ENCODE measurements at places on chromosomes 11 and 22.

DNA sequence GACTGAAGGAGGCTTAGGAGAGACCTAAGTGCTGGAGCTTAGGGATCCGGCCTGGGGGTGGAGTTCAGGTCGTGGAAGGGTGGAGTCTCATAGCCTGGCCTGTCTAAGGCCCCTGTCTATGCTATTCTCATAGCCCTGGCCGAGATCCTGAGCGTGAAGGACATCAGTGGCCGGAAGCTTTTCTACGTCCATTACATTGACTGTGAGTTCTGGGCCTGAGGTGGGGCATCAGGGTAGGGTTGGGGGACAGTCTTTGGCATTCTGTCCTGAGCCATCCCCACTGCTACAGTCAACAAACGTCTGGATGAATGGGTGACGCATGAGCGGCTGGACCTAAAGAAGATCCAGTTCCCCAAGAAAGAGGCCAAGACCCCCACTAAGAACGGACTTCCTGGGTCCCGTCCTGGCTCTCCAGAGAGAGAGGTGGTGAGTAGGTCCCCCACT is 603 bp downstream of the KAT5 start:
- no peak for DNase-seq

DNA sequence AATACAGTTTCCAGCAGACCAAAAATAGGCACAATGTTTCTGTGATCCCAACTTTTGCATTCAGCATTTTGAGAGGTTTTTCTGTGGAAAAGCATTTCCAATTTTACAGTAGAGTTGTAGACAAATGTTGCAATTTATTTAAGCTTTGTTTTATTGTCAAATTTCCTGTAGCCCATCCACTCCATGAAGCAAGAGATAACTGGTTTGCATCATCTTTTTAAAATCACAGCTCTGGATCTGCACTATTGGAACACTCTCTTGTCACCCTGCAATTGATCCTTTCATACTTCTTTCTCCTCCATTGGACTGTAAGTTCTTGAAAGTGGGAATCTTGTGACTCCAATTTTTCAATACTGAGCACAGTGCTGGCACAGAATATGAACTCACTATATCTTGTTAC is 86.0 kb downstream of the MAML2 start:
- DNase-seq = no peak

GRCh38 chr11:107928767-107929507 is 689 bp downstream of the RAB39A start:
- DNase-seq = peak; percentile 86

DNA sequence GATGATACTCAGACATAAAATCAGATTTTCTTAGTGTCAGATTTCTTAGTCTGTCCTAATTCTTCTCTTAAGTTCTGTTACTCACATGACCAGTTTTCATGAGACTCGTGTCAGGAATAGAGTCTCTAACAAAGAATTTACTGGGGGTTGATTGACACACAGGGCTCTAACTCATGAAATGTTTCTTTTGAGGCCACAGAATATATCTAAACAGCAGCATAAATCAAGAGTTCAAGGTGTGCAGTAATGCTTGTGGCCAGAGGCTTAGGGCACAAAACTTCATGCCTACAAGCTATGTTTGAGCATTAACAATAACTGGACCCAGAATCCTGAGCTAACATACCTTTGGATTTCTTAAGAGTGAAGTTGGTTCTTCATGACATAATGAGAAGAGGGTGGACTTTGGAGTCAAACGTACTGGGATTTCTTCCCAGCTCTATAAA is 237.2 kb downstream of the DDX10 start:
- DNase-seq = no peak

DNA sequence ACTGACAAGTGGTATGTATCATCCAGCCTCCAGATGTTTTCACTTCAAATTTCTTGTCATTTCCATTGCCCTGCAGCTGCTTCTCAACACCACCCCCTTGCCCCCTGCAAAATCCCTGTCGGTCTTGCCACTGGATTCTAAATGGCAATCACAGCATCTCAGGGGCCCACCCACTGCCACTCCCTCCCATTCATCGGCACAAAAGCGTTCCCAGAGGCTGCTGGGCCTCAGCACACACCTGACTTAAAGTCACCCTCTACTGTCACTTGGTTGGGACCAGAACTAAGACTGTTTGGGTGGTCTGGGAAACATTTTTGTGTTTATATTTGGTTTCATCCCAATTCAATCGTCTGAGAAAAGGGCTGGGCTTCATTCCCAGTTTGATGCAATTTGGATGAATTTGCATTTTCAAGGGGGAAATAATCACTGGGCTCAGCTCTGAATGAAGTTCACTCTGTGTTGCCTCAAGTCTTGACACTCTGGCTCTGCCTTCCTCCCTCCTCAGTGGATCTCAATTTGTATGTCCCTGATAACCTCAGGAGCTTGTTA is 27.1 kb downstream of the SYT13 start:
- no peak for DNase-seq

GRCh38 chr22:21032037-21032867 is at the start of gene SLC7A4:
Gene SLC7A4 (minus strand): TSS chr22:21032561. CDS start chr22:21031812, 749 bp downstream.
- DNase-seq = no peak

DNA sequence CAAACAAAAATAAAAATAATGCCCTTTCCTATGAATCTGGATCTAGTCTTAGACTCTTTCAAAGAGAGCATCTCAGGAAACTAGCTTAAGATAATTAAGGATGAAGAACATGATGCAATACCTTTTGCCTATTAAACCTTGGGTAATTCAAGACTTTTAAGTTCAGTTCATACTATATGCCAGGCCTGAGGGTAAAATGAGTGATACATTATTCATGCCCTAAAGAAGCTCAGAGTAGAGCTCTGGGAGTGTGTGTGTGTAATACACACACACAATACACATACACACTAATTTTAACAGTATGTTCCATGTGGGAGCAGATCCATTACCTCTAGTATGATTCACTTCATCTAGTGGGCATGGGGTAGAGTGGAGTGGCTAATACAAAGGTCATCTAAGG is 651.4 kb upstream of the CHORDC1 start:
- no peak for DNase-seq

GRCh38 chr11:89502301-89502700 is 11.1 kb upstream of the NOX4 start:
- no peak for DNase-seq

DNA sequence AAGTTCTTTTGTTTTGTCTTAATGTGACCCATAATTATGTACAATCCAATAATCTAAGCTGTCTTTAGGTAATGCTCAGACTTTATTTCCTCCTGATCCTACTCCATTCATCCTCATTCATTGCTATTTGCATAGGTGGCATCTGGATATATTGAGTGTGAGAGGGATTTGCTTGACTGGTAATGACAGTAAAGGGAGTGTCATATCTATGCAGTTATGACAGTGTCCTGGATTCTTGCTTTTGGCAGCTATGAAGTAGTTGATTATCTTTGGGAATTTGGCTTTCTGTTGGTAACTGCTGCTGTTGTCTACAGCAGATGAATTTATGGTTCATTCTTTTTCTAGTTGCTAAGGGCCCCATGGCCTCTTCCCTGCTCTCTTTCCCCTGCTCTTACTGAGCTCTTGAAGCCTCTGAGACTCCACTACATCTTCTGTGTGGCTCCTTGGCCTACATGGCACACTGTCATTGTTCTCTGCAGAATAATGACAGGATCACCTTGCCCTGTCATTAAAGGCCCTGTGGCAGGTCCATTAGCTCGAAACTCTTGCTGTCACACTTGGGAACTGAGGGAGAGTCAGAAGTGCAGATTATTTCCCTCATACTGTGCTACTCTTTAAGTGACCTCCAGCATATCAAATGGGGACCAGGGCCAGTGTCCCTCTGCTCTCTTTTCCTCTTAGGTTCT is 20.1 kb upstream of the ACAT1 start:
- DNase-seq = no peak

- no peak for DNase-seq
Observed at GRCh38 chr11:82750643-82751139, 17.0 kb upstream of the FAM181B start.

DNA sequence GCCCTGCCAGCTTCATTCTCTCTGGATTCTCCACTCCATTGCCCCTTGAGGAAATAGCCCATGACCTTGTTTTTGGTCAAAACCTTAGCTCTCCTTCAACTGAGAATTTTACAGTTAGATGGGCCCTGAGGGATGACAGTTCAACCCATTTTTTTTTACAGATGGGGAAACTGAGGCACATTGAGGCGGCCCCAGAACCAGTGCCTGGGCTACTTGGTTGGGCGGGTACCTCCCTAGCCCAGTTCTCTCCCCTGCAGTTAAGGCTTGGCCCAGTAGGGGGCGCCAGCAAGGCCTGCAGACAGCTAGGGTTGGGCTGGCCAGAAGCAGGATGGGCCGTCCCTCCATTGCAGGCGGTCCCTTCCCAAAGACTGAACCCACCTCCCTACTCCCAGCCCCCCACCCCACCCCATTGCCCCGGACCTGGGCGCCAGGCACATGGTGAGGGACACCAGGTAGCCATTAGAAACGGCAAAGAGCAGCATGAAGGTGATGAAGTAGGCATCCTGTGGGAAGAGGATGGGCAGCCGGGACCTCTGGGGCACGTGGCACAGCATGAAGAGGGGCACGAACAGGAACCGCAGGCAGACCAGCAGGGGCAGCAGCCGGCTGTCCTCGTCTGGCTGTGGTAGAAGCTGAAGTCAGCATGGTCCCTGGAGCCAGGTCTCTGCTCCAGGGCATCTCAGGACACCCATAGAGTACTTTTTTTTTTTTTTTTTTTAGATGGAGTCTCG is 7.6 kb downstream of the SLC29A2 start:
- DNase-seq = peak; percentile 58

DNA sequence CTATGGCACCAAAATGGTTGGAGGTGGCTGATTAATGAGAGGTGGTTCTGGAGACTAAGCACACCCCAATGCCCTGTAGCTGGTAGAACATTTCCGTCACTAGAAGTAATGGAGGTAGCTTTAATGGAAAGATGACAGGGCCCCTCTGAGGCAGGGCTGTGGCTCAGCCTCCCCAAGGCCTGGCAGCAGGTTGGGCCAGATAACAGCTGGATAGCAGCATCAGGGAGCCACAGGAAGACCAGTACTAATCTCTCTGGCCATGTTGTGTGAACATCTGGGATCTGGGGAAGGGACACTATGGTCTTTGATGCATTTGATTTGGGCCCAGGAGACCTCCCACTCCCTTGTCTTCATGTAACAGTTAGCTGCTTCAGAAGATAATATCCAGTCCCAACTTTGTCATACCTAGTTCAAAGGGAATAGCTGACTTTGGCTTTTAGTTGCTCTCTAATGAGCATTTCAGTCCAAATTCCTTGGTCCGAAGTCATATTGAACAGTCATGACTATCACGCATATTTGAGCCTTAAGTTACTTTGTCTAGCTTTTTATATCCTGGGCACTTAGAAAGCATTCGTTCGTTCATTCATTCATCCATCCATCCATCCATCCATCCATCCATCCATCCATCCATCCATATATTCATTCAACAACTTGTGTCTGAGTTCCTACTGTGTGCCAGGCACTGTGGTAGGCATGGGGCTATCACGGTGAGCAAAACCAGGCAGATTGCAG is 53.0 kb upstream of the LMO2 start:
- no peak for DNase-seq

DNA sequence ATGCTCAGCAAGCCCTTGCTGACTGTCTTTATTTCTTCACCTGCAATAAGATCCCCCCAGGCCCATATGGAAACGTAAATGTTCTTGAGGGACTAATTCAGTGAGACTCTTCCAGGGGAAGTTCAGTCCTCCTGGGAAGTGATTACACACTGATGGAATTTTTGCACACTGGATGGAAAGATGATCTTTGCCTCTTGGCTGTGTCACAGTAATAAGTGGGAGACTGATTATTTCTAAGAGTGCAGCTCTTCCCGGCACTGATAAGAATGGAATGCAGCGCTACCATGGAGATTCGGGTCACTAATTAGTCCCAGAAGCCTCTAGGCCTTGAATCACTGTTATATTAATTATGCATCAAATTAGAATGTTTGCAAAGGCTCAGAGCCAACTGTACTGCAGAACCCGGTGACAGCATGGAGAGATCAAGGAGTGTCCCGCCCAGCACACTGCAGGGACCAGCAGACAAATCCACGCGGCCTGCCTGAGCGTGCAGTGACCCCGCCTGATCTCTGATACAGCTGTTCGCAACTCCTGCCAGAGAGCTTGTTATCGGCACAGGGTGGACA is 178.3 kb downstream of the SNX19 start:
- DNase-seq = no peak

DNA sequence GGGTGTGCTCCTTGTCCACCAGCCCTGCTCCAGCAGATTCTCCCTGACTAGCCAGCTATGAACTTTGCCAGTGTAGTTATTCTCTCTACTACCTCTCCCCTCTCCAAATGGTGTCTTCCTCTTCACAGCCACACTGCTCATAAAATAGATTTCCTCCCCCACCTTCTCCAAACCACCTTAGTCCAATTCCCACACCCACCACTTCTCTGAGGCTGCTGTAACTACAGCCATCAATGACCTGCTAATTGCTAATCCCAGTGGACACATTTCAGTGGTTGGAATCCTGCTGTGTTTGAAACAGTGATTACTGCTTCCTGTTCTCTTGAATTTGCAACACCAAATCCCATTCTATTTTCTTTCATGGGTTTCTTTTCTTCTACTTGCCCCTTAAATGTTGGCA is 23.4 kb downstream of the SYT9 start:
- no peak for DNase-seq

DNA sequence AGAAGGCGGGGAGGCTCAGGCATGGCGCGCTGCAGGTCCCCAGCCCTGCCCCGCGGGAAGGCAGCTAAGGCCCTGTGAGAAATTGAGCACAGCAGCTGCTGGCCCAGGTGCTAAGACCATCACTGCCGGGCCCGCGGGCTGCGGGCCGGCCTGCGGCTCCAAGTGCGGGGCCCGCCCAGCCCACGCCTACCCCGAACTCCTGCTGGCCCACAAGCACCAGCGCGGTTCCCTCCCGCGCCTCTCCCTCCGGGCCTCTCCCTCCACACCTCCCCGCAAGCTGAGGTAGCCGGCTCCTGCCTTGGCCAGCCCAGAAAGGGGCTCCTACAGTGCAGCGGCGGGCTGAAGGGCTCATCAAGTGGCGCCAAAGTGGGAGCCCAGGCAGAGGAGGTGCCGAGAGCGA is 4.6 kb upstream of the RDX start:
- DNase-seq = no peak

GRCh38 chr11:17807034-17807433 is 72.5 kb downstream of the KCNC1 start:
- no peak for DNase-seq

- DNase-seq = no peak
Observed at GRCh38 chr11:110827276-110827675, 115.0 kb upstream of the ARHGAP20 start.

GRCh38 chr22:27798511-27799014 is 3.0 kb downstream of the MN1 start:
- DNase-seq = no peak

- DNase-seq = no peak
Observed at GRCh38 chr11:15607361-15608036, 492.8 kb downstream of the INSC start.

GRCh38 chr11:134224710-134225664 is 516 bp downstream of the VPS26B start:
- DNase-seq = peak; percentile 67

DNA sequence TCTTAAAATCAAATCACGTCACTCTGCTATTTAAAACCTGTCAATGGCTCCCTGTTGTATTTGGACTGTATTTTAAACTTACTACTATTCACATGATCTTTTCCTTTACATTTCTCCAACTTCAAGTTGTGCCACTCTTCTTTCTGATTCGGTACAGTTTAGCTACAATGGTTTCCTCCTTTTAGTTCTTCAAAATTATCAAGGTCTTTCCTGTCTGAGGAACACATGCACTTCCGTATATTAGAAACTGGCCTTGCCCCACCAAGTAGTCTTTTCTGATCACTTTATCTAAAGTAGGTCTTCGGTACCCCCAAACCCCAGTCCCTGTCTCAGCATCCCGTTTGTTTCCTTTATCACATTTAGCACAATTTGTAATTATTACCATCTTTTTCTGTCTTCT is 81.8 kb downstream of the MTMR3 start:
- DNase-seq = peak; percentile 56

- DNase-seq = no peak
Observed at GRCh38 chr11:64710418-64711137, 12.4 kb downstream of the NRXN2 start.

Measured in suppressor macrophage treated with lipopolysaccharide for 1 hour (primary cell).